ENCODE measurements at places on chromosomes 16 and 17.

GRCh38 chr17:57948555-57949420, 6.4 kb downstream of the CUEDC1 start:
- DNase-seq = no peak

GRCh38 chr17:78206298-78206697, 7.8 kb upstream of the BIRC5 start:
- no peak for DNase-seq

GRCh38 chr17:50268743-50269275, 5.5 kb upstream of the TMEM92 start:
- peak; percentile 31 for DNase-seq

GRCh38 chr16:82965808-82966207, 339.0 kb downstream of the CDH13 start:
- no peak for DNase-seq

- no peak for DNase-seq
These were observed 6.7 kb downstream of the NLRC3 start for GRCh38 chr16:3570420-3571062.

DNA sequence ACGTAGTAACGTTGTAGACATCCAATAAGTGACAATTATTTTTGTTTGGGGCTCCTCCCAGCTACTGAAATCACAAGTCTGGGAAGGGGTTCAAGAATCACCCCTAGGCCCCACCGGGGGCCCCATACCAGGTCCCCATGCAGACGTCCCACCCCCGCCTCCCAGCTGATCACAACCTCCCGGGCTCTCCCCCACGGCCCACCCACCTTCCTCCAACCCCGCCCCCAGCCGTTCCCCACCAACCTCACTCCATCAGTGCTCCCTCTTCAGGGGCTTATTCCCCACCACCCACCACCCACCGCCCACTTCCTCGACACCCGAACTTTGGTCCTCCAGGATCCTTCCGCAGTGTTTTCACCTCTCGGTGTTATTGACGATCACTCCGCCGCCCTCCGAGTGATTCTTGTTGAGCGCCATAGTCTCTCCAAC, 240 bp downstream of the WBP2 start:
- no peak for DNase-seq

- DNase-seq = no peak
These were observed 83.9 kb downstream of the YPEL2 start for GRCh38 chr17:59415397-59415796.

GRCh38 chr16:57876210-57876609, 73.9 kb upstream of the KIFC3 start:
- DNase-seq = no peak

DNA sequence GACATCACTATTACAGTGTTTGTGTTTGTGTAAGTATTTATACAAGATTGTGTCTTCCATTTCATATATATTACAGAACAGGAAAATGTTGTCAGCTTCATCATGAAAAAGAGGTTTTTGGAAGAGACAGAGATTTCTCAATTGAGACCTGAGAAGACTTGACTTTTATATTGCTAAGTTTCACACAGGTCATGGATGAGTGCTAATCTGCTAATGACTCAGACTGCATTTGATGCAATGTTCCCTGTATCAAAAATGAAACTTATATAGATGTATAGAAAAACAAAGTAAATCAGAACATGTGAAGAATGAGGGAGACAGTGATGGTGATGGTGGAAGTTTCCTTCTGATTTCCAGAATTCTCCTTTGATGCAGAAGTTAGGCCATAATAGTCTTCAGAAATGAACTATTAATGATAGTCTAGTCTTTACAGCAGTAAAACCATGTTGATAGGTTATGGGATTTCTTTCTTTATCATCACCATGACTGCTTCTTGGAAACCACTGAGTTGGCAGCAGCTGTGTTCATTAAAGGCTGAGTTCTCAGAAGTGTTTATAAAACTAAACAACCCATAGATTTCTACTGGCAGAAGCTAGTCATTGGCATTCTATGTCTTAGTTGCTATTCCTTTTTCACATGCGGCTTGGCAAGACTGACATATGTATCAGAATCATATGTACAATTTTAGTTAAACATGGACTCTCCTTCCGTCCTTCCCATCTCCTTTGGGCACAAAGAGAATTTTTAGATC, 56.1 kb downstream of the PCTP start:
- no peak for DNase-seq

- DNase-seq = no peak
These were observed 32.0 kb downstream of the SLC6A2 start for GRCh38 chr16:55687802-55688201.

DNA sequence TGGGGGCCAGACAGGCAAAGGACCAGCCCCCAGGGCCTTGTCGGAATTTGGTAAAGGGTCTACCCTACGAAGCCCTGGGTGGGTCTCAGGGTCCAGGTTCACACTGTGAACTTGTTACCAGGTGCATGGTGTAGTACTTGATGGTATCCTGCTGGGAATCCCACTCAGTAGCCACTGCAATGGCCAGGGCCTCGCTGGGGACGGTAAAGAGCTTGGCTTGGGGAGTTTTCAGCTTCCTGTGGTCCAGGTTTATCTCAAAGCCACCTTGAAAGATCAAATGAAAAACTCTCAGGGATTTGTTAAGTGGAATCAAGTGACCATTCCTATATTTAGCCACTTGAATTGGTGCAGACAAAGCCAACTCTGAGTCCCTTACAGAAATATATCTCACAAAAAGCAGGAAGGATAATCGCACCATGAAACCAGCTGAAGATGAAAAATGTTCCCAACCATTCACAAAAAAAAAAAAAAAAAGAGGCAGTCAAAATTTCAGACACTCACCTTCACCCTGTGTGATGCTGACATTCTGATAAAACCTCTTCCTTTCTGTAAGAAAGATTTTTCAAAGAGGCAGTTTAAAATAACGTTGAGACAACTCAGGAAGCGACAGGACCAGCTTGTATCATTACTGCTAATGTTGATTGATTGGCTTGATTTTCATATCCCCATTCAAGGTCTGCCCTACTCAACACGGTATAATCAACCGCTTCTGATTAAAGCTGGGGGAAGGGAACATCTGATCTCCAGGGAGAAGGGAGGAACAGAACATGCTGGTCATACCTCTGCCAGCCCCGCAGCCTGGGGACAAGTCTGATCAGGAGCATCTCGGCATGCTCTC, 10.6 kb downstream of the ATPAF2 start:
- no peak for DNase-seq

GRCh38 chr16:68751160-68751559, 14.1 kb downstream of the CDH1 start:
- no peak for DNase-seq

- peak; percentile 74 for DNase-seq
These were observed 1.1 kb downstream of the CHRNE start for GRCh38 chr17:4901648-4902344.

- DNase-seq = no peak
These were observed 18.1 kb upstream of the FOXJ1 start for GRCh38 chr17:76159157-76159556.

- peak; percentile 41 for DNase-seq
These were observed at the start of gene SLC13A2 for GRCh38 chr17:28473542-28473941. SLC13A2 (plus strand) TSS chr17:28473644; CDS start chr17:28473713, 69 bp downstream.

DNA sequence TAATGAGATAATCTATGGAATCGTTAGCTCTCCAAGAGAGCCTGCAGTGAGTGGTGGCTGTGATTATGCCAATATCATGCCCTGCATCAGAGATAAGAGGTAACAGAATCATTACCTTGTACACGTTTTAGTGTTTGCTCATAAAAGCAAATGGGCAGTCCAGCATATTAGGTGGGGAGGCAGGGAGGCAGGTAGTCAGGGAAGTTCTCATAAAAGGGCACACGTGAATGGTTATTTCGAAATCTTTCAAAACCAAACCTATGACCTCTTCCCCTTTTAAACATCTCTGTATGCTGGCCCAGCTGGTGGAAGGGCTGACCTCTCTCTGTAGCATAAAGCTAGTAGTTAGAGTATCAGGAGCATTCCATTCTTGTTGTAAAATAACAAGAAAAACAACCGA, 51.7 kb downstream of the VAT1L start:
- no peak for DNase-seq

DNA sequence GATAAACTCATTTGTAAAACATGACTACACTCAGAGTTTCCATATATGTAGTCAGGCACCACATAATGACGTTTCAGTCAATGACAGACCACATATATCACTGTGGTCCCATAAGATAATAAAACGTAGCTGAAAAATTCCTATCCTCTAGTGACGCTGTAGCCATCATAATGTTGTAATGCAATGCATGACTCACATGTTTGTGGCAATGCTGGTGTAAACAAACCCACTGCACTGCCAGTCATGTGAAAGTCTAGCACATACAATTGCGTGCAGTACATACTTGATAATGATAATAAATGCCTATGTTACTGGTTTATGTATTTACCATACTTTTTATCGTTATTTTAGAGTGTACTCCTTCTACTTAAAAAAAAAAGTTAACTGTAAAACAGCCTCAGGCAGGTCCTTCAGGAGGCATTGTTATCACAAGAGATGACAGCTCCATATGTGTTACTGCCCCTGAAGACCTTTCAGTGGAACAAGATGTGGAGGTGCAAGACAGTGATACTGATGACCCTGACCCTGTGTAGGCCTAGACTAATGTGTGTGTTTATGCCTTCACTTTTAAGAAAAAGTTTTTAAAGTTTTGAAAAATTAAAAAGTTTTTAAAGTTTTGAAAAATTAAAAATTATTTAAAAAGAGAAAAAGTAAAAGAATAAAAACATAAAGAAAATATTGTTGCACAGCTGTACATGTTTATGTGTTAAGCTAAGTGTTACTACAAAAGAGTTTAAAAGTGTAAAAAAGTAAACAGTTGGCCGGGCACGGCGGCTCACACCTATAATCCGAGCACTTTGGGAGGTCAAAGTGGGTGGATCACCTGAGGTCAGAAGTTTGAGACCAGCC, 9.0 kb downstream of the STAT5B start:
- peak; percentile 81 for DNase-seq

GRCh38 chr17:82060001-82060380, 5.6 kb downstream of the DUS1L start:
- no peak for DNase-seq

DNA sequence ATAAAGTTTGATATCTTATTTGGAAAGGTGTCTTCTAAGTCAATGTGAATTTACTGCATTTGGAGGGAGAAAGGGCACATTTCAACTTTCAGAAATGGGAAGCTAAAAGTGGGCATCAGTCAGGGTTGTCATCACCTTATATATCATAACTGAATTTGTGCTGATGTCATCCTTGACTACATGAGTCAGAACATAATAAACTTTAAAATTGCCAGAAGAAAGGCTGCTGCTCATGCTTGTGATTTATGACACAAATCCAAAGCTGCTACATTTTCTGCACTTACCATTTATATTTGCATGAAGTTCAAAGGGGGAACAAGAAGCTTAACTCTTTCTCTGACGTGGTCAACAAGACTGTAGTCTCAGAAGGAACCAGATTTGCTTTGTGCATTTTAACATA, 196.6 kb downstream of the UTP18 start:
- no peak for DNase-seq

DNA sequence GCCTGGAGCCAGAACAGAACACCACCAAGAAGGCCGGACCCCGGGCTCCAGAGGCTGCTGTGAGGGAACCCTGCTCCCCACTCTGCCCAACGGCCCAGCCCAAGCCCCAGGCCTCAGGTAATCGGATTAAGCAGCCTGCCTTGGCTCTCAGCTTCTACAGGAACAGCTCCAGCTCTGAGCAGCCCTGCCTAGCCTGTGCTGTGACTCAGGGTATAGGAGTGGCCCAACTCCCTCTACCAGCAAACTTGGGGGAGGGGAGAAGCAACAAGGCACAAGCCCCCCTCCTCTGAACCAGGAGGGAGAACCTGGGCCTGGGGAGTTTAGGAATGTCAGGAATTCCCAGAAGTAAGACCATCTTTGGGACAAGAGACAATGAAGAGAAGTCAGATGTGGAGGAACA, 849 bp upstream of the SOX15 start:
- no peak for DNase-seq

GRCh38 chr16:77785373-77785764, 3.0 kb upstream of the VAT1L start:
- no peak for DNase-seq

GRCh38 chr17:51904379-51904778, 254.1 kb downstream of the CA10 start:
- DNase-seq = no peak

DNA sequence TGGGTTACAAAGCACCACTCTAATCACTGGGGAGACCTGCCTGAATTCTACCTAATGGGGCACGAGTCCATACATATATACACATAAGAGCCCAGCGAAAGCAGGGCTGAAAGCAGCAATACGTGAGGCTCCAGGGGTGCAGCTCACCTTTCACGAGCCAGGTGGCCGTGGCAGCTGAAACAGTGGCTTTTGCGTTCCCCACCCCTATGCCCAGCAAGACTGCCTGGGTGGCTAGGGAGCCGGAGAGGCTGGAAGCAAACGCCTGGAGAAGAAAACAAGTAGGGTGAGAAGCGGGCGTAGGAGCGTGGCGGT, 618 bp downstream of the RUSF1 start:
- DNase-seq = no peak

- no peak for DNase-seq
These were observed 97.5 kb downstream of the CACNG3 start for GRCh38 chr16:24353622-24354021.

DNA sequence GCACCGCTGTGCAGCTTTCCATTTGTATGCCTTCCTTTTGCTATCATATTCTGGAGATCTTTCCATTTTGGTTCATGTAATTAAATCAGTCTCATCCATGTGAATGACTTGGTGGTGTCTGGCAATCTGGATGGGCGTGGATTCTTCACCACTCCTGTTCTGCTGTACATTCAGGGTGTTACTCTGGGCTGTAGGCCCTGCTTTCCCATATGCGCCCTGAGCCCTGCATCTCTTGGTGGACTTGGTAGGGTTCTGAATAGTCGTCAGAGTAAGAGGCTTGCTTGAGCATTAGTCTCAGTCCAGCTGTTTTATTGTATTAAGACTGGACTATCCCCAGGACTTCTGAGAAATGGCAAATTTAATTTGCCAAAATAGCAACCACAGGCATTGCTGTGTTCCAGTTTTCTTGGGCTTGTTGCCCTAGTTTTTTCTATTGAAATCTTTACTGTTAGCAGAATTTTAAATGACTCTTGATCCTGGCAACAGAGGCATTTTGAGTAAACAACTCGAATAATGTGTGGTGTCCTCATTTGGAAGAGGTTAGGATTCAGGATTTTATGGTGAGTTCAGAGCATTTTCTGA, 14.9 kb downstream of the BANP start:
- DNase-seq = no peak

GRCh38 chr16:11049396-11050059, 105.2 kb downstream of the CLEC16A start:
- peak; percentile 22 for DNase-seq

DNA sequence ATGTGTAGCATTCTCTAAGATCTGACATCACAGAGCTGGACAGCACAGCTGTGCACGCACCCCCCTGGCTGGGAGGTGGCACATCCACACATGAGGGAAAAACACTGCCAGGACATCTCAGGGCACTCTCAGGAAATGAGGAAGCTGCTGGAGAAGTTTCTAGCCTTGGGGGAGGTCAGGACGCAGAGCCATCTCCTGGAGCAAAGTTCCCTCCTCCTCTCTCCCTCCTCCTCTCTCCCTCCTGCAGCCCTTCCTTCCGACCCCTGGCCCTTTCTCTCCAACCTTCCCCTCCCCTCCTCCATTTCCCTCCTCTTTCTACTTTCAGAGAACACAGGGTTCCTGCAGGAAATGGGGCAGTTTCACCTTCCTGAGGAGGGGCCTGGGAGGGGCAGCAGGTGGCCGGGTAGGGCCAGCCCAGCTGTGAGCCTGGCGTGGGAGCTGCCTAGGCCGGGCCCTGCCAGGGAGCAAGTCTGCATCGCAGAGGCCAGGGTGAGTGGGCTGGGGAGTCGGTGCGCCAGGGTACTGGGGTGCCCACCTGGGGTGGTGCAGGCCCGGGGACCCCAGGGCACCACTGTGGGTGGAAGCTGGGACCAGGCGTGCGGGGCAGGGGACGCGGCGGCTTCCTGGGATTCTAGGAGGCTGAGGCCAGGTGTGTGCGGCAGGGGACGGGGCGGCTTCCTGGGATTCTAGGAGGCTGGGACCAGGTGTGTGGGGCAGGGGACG, at the start of gene DPEP1:
TSS of gene DPEP1 (plus strand) at position 412 of the 723 bp plus-strand sequence. CDS start 16,769 bp downstream, outside the sequence.
- DNase-seq = no peak
